ENCODE measurements at places on chromosomes 16 and 17.

DNA sequence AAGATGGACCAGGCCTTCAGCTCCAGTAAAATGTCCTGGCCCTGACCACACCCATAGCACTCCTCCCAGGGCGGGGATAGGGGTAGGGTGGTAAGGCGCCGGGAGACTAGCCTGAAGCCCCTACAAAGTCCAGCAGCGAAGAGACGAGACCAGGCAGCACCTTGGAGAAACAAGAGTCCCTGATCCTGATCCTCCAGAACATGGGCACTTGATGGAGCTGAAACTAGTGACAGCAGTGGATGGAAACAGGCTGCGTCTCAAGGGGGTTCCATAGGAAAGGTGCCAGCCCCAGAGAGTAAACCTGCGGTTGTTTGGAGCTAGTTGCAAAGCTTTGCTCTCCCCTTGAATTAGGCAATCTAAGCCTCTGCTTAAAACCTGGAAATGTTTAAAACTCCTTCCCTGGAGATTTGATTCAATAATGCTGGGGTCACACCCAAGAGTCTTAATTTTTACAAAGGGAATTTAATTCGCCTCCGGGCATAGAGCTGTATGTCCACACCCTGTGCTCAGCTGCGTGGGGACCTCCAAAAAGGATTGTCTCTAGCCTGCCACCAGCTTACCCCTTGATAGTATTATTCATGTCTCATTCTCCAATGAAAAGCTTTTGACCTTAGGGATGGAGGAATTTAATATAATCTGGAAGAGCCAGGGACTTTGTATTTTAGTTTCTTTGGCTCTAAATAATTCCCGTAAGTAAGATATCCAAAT lies 258.6 kb downstream of the PMP22 start:
- no peak for DNase-seq

DNA sequence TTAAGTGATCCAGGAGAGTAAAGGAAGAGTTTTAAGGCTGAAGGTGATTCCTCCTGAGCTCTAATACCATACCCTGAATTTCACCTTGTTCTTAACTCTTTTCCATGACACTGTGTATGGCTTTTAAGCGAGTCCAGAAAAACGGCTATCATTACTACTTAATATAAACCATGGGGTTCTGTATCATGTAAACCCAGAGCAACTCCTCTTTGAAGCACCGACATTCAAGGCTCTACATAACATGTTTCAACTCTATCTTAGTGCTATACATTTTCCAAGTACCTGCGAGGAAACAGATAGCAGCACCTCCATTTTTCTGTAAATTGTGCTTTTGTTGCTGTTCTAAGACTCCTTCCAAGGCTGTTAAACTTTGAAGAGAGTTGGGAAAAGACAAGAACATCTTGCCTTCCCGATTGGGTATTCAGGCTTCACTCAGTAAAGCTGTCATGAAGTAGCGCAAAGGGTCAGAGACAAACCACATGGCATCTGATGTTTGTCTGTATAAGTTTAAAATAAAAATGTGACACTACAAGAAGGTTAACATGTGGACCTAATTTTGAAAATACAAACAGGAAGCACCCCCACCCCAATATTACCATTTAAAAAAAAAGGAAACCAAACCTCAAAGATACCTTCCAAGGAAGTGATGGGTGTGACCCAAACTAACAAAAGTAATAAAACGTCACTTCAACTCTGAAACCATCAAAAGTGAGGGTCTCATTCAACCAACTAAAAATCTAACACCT lies 3.9 kb downstream of the STAT5B start:
- no peak for DNase-seq

DNA sequence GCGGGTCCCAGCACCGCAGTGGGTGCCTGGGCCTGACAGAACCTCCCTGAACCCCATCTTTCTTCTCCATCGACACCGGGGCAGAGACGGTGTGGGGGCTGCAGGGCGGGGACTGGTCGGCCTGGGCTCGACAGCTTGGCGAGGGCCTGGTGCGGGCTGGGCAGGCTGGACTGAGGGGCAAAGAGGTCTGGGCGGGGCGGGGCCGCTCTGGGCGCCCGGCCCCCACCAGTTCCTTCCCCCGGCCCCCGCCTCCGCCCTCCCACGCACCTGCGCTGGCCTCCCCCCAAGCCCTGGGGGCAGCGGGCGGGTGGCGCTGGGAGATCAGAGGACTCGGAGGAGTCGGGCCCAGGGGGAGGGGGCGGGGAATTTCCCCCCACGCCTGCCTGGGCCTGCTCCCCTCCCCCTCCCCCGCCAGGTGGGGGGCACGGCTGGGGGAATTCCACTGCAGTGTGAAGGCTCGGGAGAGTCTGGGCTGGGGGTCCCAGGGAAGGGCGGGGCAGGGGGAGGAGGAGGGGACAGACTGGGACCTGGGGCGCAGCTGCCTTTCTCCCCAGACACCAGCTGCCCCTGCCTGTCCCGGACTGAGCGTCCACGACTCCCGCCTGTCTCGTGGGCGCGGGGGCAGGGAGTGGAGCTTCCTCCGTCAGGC lies 877 bp upstream of the KREMEN2 start:
- no peak for DNase-seq

GRCh38 chr17:29141514-29141876 lies 38.7 kb downstream of the MYO18A start:
- DNase-seq: no peak

DNA sequence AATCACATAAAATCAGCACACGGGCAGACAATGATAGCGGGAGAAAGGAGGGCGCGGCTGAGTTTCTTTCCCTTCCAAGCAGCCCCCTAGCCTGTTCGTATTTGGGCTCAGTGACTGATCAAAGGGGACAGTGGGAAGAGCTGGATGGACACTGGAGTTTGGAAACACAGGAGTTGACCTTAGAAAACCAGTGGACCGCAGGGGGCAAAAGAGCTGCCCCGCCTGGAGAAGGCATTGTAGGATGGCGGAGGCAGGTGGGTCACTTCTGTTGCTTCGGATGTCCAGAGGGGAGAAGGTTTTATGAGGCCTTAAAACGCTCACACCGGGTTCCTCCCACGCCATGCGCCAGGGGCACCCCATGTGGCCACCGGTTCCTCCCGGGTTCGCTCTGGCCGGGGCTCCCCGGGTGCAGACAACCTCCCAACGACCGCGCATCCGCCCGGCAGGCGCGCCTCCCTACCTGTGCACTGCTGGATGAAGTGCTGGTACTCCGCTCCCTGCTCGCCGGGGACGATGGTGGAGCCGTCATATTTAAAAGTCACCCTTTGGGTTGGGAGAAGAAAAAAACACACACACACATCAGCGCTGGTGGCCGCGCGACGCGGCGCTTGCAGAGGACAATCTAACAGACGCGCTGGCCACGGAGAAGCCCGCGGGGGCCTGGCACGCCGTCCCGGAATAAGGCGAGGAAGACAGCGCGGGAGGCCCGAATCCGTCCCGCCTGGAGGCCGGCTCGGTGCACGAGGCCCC lies 662 bp downstream of the COTL1 start:
- DNase-seq: no peak

- no peak for DNase-seq
These were observed 5.4 kb downstream of the ANKS3 start for GRCh38 chr16:4728676-4729075.

- no peak for DNase-seq
These were observed 15.5 kb downstream of the SPACA3 start for GRCh38 chr17:33007186-33007585.

DNA sequence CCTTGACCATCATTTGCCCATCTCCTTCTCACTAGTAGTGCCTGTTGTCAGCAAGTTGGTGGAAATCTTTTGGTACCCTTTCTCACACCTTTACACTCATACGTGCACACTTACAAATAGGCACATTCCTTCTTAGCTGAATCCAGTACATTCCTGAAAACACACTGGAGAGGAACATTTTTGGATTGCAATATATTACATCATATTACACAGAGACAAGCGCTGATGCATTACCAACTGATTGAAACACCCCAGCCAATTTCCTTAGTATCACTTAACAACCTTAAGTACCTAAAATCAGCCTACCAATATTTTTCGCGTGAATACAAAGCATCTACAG lies 64.1 kb downstream of the PLCG2 start:
- DNase-seq: no peak

Data from stimulated activated CD4-positive, alpha-beta T cell treated with anti-CD3 and anti-CD28 coated beads, Interleukin-4, amount 100 ng/mL, for 48 hours (primary cell).